ENCODE measurements at places on chromosomes 3 and 15.
A peak's percentile ranks its signal among the peaks of the same experiment; 100 is the strongest.

DNA sequence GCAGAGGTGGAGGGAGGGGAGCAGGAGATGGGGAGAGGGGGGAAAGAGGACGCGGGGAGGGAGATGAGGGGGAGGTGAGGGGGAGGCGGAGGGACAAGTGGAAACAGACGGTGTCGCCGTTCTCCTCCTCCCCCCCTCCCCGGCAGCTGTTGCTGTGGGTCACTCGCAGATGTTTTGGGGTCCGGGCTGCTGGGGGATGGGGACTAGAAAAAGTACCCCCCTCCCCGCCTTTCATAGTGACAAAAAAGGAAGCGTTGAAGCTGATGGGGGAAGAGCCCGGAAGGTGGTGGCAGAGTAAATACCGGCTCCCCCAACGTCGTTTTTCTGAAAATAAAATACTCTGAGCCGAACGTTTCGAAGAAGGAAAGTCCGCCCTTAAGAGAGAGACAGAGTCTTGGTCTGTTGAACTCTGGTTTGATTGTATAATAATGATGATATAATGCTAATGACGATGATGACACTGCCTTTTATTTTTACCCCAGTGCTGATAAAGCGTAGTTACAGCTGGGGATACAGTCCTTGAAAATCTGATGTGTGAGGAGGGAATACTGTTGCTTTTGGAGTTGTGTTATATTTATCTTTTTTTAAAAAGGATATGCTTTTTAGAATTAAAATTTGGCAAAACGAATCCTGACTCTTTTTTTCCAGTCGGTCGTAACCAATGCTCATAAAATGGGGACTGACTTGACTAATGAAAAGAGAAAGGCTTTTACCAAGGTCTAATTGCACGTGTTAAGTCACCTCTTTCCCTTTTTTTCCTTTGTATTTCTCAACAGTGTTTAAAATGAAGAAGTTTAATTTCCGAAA lies 993 bp downstream of the STXBP5L start:
- no peaks in the 10 kb centered on the region for H3K4me1 ChIP-seq
- no peak overlapping the region for H3K27ac ChIP-seq
- H3K27me3 ChIP-seq: peaks cover 74% of the 10 kb centered on the region
- no peak overlapping the region for H3K4me3 ChIP-seq
- no peak for DNase-seq
- no peaks in the 10 kb centered on the region for H3K36me3 ChIP-seq

DNA sequence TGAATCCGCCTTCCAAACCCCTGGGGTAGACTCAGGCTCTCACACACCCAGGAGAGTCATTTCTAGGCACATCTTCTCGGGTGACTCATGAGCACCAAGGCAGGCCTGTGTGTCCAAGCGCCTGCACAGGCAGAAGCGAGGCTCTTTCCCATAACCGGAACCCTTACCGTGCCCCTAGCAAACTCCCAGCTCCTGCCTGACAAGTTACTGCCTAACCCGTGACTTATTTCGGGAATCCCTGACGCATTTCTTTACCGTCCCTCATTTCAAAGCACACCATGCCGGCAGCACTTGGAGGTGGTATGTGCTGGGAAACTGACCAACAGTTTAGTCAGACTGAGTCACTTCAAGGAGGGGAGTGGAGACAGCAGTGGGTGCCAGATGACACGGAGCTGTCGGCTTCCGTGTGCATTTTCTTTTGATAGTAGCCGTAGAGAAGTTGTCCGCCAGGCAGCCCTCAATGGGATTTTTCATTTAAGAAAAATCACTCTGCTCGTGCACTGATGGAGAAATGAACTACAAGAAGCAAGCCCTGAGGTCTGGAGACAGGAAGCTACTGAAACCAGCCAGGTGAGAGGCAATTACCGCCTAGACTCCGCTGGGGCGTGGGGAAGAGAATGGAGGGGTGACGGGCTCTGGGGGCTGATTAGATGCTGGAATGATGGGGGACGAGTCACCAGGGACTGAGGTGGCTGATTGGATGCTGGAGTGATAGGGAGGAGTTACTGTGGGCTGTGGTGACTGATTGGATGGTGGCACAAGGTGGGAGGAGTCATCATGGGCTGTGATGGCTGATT lies 17.3 kb upstream of the HRH1 start:
- DNase-seq: peak; percentile 98
- peaks cover 24% of the 10 kb centered on the region for H3K4me1 ChIP-seq
- H3K4me3 ChIP-seq: peak overlapping the region; percentile 31
- H3K27me3 ChIP-seq: no peaks in the 10 kb centered on the region
- H3K27ac ChIP-seq: peak overlapping the region; percentile 99

- H3K27ac ChIP-seq: no peak overlapping the region
- H3K36me3 ChIP-seq: no peaks in the 10 kb centered on the region
- H3K27me3 ChIP-seq: peaks cover 1% of the 10 kb centered on the region
- no peaks in the 10 kb centered on the region for H3K4me1 ChIP-seq
- no peak for DNase-seq
These were observed 135.4 kb upstream of the MB21D2 start for GRCh38 chr3:193053046-193053435.

DNA sequence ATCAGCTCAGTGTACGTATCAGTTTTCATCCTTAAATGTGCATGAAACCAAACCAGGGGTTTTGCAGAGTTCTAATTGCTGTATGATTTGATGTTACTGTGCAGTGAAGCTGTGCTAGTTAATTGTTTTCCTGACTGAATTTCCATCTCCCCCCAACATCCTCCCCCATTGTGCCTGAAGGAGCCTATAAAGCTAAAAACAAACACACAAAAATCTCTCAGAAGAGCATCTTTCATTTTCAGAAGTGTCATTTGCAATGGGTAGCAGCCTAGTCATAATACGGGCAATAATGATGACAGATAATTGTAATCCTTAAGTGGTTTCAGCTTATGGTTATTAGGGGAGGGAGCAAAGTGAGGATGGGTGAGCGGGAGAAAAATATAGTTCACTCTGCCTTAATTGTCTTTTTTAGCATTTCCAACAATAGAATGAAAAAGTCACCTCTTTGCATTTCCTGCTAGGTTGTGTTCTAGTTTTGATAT lies 207.9 kb upstream of the TBL1XR1 start:
- H3K27ac ChIP-seq: no peak overlapping the region
- H3K4me3 ChIP-seq: no peak overlapping the region
- no peaks in the 10 kb centered on the region for H3K4me1 ChIP-seq
- no peaks in the 10 kb centered on the region for H3K36me3 ChIP-seq
- DNase-seq: no peak

DNA sequence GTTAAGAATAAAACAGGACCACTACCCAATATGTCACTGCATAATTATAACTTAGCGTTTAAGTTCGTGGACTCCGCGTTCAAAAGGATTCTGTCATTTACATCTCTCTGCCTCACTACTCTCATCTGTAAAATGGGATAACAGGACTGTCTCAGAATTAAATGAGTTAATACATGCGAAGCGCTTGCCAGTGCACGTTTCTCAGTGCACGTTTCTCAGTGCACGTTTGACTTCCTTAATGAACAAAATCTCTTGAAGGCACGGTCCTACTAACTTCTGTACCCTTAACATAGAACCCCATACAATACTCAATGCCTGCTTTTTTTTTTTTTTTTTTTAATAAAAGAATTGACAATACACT lies 499 bp downstream of the RABL3 start:
- H3K27me3 ChIP-seq: no peaks in the 10 kb centered on the region
- no peak for DNase-seq
- H3K36me3 ChIP-seq: 0 out of 2 replicates have a peak, but pooled peaks cover 10% of the 10 kb centered on the region
- H3K27ac ChIP-seq: peak overlapping the region; percentile 69

DNA sequence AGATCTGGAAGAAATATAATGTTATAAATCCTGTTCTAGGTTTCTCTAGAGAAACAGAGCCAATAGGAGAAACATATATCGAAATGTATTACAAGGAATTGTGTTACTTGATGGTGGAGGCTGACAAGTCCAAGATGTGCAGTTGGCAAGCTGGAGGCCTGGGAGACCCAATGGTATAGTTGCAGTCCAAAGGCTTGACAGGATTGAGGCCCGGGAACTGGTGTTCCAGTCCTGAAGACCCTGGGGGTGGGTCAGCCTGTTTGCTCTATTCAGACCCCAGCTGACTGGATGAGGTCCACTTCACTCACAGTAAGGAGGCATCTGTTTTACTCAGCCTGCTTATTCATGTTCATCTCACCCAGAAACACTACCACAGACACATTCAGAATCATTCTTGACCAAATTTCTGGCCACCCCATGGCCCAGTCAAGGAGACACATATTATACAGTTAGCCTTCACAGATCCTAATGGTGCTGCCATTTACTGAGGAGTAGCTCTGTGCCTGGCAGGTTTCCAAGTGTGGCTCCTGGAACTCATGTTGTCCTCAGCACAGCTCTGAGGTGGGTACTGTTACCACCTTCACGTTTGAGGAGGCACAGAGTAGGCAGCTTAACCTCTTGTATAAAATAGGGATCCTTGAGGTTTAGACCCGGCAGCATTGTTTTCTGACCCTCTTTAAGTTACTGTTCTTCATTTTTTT lies 3.7 kb downstream of the TRAK1 start:
- no peak for DNase-seq
- no peak overlapping the region for H3K27ac ChIP-seq
- no peaks in the 10 kb centered on the region for H3K27me3 ChIP-seq
- H3K36me3 ChIP-seq: 0 out of 2 replicates have a peak, but pooled peaks cover under 1% of the 10 kb centered on the region
